T-cell (primary cell): ENCODE measurements at places on chromosomes 2 and 18. TPM values are rescaled to one million over a fixed set of nuclear protein-coding genes. Genes with fewer than 3 reads are reported as not detected.

ALPI gene
- total RNA-seq: not detected

RTP5 gene
- total RNA-seq: 1.4 TPM

DNA sequence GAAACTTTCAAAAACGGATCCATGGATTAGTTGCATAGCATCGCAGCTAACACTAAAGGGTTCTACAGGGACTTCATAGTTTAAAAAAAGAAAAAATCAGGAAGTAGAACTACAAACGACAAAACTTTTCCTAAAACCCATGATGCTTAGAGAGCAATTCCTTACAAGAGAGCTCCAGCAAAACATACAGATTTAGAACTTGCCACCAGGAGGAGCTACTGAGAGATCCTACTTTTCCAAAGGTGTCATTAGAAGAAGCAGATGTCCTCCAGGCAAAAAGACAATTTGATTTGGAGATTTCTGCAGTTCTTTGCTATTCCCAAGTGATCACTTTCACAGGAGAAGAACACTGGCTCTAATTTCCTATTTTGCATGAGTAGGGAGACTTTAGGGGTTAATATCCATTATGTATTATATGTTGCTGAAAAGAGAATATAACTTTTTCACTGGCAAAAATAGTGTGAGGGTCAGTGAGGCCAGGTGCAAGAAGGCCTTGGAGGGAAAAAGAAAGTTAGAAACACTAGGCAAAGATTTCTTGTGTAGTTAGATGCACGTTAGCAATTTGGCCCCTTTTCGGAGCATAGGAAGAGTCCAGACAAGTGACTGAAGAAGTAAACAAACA lies 436.2 kb downstream of the SUCLG1 start:
- DNase-seq: peak; percentile 53

GRCh38 chr2:126698376-126698775 lies 42.4 kb downstream of the GYPC start:
- DNase-seq: no peak

- no peak for DNase-seq
Observed at GRCh38 chr2:36444216-36444936, 88.8 kb downstream of the CRIM1 start.

GRCh38 chr18:45670281-45670962 lies 53.6 kb upstream of the SLC14A1 start:
- DNase-seq: peak; percentile 33

DNA sequence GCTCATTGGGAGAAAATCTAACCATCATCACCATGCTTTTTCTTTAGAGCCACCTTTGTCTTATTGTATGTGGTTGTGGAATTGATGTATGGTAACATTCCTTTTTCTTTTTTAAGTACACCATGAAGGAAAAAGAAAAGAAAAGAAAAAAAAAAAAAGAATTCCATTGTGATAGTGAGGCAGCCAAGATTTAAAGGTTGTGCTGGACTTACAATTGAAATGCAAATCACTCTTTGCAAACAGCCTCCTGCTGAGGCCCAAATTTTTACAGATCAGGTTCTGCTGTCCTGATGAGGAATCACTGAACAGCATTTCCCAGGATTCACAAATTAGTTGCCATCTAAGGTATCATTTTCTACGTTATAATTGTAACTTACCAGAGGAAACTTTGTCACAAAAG lies 1101.0 kb upstream of the FANCL start:
- no peak for DNase-seq

- no peak for DNase-seq
Observed at GRCh38 chr18:61949946-61950345, 57.1 kb upstream of the RNF152 start.

DNA sequence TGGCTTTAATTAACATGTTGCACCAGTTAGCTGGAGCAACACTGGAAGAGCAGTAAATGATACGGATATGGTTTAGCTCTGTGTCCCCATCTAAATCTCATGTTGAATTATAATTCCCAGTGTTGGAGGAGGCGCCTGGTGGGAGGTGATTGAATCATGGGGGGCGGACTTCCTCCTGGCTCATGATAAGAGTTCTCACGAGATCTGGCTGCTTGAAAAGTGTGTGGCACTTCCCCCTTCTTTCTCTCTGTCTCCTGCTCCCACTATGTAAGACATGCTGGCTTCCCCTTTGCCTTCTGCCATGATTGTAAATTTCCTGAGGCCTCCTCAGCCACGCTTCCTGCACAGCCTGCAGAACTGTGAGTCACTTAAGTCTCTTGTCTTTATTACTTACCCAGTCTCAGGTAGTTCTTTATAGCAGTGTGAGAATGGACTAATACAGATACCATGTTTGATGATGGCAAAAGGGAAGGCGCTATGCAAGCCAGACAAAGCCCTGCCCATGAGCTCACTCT lies 963.6 kb downstream of the SOCS6 start:
- no peak for DNase-seq

DNA sequence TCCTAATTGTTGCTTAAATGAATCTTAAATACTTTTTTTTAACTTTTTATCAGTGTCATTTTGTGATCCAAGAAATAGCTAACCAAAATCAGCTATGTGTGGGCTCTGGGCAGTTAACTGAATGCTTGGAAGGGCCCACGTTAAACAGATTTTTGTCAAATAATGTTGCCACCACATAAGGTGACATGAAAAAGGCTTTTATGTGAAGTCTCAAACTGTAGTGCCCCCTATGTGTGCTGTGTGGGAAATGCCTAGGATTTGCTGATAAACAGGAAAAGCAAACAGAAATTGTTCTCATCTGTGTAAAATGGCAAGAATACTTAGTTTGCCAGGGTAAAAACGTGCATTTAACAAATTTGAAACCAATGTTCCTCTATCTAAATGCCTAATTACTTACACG lies 242.2 kb downstream of the ZNF516 start:
- DNase-seq: no peak

GRCh38 chr2:55154525-55155030 lies 77.5 kb downstream of the CLHC1 start:
- DNase-seq: no peak

- DNase-seq: no peak
Observed at GRCh38 chr2:173978447-173978846, 13.3 kb upstream of the SP3 start.

DNA sequence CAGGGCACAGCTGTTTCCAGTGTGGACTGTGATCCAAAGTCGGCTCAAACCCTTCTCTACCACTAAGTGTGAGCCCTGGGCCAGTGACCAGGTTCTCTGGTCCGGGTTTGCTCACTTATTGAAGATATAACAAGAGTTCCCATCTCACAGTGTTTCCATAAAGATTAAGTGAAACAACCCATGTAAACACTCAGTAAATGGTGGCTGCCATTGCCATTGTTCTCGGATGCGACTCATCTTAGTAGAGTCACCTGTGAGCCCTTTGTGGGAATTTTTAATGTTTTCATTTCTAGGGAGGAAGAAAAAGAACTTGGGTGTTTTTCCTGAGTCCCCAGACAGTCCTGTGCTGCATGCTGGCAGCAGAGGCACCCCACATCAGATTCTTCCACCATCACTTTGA lies 53.4 kb downstream of the TPGS2 start:
- no peak for DNase-seq

LYPD1 gene
- not detected for total RNA-seq

DNA sequence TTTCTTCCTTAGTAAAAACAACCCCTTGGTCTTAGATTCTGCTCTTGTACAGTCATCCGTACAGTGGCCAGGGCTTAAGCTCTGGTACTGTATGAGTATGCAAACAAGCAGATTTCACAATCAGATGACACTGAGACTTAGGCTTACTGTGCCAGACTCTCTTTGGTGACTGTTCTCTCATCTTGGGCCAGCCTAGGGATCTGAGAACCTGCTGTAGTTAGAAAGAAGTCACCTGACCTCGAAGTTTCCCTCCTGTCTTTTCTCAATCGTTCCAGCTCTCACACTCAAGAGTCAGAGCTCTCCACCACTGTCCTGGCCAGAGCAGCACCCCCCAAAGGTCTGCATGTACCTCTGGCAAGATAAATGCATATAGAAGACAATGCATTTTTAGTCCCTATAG lies 63.2 kb downstream of the ZEB2 start:
- no peak for DNase-seq

- DNase-seq: no peak
Observed at GRCh38 chr2:159456500-159457426, 159.6 kb downstream of the BAZ2B start.
